Fibroblast of skin of right quadriceps (primary cell): ENCODE measurements at places on chromosomes 5 and 9.

GRCh38 chr9:128142061-128142460 is 7.2 kb upstream of the LCN2 start:
- DNase-seq: no peak

DNA sequence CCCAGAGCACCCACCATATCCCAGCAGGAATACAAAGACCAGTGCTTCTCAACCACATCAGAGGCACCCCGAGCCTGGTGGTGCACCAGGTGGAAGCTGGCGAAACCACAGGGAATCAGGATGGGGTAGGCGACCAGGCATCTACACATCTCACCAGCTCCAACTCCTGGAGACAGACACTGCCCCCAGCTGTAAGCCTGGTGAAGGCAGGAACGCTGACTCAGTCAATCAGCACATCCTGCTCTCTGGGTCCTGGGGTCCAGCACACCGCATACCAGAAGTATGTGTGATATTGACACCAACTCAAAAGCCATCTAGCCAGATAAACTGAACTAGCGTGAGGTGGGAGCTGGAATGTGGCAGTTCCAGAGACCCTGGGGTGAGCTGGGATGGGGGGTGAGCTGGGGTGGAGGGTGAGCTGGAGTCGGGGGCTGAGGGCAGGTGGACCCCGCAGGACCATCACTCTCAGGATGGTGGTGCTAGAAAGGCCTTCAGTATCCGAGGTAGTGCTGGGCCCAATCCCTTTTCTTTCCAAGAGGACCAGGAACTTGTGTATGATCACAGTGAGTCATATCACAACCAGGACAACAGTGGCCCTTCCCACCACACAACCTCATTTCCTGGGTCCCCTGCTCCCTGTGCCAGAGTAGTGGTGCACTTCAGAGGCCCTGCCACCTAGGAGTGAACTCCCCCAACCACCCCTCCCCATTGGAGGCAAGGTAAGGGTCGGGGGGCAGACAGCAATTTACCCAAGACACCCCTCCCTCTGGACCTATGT is 2.5 kb downstream of the DBN1 start:
- DNase-seq: peak; percentile 64

DNA sequence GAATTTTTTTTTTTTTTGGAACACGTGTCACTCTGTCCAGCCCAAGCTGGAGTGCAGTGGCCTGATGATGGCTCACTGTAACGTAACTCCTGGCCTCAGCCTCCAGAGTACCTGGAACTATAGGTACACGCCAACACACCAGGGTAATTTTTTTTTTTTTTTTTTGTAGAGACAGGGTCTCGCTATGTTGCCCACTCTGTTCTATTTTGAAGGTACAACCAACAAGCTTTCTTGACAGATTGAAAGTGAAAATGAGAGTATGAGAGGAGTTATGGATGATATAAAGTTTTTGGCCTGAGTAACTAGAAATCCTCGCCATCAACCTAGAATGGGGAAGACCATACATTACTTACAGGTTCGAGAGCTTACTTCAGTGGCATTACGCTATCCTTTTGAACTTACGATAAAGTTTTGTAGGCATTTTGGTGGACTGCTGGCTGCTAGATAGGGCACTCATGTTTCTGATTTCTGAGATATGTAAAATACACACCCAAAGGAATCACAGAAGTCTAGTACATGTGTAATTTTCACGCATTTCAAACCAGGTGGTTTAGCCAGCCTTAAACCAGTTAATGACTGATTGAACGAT is 806 bp upstream of the CDC42SE2 start:
- no peak for DNase-seq

- DNase-seq: no peak
Measured at GRCh38 chr5:139898981-139899380, 103.4 kb downstream of the PSD2 start.

GRCh38 chr5:117039035-117039434 is 464.4 kb upstream of the SEMA6A start:
- DNase-seq: no peak

DNA sequence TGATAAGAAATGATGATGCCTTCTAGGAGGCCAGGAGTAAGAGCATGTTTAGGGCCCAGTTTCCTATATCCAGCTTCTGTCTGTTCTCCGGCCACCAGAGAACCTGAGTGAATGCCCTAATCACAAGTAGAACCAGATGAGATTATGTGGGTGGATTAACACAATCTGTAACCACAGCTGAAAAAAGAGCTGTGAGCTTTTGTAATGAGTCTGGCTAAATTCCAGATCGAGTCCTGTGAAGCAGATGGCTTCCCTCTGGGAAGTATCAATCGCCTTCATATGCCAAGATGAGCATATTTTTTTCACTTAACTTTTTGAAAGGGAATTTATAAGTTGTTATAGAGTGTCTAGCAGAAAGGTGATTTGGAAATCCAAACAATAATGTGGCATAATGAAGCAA is 99.8 kb downstream of the NNT start:
- DNase-seq: peak; percentile 61

DNA sequence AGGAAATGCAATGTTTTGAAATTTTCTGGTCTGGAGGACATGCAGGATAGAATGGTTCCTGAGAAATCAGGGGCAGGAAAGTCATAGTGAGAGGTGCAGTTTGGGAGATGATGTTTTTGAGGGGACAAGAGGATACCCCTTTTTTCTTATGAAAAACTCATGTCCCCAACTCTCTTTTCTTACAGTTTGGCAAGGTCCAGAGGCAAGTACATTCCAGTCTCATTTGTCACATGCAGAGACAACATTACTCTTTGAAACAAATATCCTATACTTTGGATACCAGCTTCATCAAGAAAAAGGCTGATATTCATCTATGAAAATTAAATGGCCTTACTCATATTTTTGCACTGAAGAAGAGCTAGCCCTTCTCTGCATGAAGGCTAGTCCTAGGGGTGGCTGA is 48.2 kb downstream of the EQTN start:
- DNase-seq: no peak

- DNase-seq: no peak
Measured at GRCh38 chr5:172334196-172334595, 50.6 kb upstream of the UBTD2 start.

- no peak for DNase-seq
Measured at GRCh38 chr5:42930934-42931333, 109.2 kb downstream of the ANXA2R start.

- DNase-seq: no peak
Measured at GRCh38 chr5:176608142-176608705, 1.7 kb downstream of the GPRIN1 start.
